ENCODE measurements at places on chromosomes 6 and 20.

- DNase-seq = peak; percentile 9
Measured at GRCh38 chr6:11232770-11233626, 530 bp upstream of the NEDD9 start.

GRCh38 chr6:133969285-133969920 is 16.4 kb downstream of the TBPL1 start:
- DNase-seq = no peak

DNA sequence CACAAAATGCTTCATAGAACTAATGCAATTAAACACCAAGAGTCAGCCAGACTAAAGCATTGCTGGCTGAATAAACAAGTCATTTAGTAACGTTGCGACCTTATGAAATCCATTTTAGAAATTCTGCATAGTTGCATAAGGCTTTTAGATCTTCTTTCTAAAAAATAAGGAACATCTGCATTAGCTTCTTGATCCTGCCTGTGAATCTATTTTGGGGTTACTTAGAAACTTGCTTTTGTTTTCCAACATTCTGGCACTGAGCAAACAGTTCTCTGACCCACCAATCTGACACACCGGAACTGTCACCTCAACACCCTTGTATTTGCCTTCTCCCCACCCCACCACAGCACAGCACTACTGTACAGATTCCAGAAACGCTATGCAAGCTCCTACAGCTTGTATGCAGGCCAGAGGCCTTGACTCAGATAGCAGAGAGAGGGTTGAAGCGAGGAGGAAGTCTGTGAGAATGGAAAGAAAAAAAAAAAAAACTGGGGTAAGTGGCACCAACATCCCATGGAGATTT is 55.0 kb downstream of the KIF13A start:
- DNase-seq = peak; percentile 47

DNA sequence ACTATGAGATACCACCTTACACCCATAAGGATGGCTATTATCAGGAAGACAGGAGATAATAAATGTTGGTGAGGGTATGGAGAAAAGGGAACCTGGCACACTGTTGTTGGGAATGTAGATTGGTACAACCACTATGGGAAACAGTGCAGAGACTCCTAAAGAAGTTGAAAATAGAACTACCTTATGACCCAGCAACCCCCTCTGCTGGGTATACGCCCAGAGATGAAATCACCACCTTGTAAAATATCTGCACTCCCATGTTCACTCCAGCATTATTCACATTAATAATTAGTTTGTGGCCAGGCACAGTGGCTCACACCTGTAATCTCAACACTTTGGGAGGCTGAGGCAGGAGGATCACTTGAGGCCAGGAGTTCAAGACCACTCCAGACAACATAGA is 26.8 kb downstream of the ZBTB9 start:
- peak; percentile 9 for DNase-seq

DNA sequence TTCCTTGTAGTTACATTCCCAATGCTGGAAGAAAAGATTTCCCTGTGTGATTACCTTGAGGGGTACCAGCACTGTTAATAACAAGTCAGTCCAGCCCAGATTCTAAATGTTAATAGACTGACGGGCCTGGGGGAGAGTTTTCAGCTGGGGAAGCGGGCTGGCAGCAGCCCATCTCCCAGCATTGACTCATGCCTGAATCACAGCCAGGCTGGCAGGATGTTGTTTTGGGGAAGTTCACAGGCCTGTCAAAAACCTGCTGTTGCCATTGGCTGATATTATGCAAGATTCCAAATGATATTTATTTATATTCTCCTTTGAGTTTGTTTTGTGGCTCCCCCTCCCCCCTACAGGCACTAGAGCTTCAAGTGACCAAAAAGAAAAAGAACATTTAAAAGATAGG is 213.9 kb upstream of the CNR1 start:
- no peak for DNase-seq

DNA sequence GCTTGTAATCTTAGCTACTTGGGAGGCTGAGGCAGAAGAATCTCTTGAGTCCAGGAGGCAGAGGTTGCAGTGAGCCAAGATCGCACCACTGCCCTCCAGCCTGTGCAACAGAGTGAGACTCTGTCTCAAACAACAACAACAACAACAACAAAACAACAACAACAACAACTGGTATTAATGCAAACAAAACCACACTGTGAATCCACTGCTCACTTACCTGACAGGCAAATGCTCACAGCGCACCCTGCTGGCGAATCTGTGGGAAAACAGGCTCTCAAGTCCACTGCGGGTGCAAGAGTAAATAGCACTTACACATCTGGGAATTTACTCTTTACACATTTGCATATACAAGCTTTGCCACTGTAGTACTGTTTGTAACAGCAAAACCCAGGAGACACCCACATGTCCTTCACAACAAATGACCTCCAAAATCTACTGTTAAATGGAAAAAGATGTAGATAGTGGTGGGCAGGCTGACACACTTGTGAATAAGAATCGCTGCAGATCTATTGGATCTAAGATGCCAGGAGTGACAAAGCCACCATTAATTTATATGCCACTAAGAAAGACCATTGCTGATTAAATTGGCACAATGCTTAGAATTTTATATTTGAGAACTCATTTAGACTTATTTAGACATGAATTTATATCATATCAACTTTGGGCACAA is 29.3 kb downstream of the NSFL1C start:
- DNase-seq = peak; percentile 76
